ENCODE measurements at places on chromosomes 3 and 15.

GRCh38 chr3:123941121-123941520 lies 19.9 kb downstream of the CCDC14 start:
- no peak for DNase-seq

- DNase-seq: no peak
Measured at GRCh38 chr15:92663250-92663951, 7.8 kb upstream of the FAM174B start.

DNA sequence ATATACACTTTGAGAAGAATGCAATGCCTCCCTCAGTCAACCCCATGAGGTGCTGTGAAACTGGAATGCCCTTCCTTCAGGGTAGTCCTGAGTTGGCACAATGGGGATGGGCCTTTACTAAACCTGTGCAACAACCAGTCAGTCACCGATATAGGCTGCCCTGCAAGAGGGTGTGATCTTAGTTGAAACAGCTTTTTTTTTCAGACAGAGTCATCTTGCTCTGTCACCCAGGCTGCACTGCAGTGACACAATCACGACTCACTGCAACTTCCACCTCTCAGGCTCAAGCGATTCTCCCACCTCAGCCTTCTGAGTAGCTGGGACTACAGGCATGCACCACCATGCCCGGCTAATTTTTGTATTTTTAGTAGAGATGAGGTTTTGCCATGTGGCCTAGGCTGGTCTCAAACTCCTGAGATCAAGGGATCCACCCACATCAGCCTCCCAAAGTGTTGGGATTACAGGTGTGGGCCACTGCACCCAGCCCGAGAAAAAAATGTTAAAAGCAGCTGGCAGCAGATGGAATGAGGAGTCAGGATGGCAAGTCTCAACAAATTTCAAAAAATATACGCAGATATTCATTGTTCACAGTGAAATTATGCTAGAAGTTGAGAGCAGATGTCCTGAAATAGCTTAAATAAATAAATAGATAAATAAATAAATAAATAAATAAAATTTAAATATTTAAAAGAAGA lies 31.8 kb downstream of the MYO5A start:
- DNase-seq: no peak

DNA sequence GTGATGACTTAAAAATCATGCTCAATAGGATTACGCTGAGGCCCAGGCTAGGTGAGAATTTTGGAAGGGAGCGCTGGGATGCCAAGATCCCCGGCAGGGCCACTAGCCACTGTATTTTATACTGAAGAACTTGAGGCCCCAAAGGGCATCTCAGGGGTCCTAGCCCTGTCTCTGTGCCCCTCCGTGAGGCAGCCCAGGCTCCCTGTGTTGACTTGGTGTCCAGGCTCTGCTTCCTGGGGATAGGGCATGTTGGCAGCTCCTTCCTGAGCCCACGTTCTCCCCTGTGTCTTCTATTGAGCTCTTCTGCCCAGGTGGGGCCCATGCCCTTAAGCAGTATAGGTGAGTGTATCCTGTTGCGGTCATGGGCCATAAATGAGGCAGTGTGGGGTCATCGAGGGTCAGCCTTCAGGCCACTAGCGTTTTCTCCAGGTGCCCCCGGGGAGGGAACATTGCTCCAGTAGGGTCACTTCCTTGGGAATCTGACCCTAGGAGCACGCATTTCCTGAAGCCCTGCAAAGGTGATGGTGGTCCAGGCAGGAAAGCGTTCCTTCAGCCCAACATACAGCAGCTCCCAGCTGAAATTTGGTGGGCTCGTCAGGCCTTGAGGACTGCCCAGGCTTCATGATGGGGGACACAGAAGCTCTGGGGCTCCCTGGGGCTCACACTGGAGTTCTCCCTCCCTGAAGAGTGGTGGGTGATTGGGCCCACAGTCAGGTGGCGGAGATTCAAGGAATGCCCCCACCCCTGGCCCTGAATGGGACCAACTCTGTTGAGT lies 189.4 kb downstream of the UBE3A start:
- DNase-seq: no peak

DNA sequence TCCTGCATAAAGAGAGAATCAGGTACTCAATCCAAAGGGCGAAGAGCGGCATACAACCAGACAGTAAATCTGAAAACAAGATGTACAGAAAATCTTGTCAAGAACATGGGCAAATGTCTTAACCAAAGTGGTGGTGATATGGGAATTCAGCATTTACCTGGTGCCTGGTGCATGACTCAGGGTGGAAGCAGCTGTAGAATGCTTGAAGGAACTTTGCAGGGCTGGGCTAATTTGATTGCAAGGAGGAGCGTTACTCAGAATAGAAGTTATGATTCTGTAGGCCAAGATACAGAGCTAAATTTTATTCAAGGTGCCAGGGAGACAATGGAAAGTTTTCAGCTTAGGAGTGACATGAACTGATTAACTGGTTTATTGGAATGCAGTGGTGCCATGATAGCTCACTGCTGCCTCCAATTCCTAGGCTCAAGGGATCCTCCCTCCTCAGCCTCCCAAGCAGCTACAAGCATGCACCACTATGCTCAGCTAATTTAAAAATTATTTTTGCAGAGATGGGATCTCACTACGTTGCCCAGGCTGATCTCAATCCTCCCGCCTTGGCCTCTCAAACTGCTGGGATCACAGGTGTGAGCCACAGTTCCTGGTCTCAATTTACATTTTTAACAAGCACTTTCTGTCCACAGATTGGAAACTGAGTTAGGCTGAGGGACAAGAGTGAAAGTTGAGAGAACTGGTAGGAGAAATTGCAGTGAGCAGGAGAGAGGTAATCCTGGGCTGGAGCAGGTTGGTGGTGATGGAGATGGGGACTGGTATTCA lies 91.5 kb upstream of the TBC1D5 start:
- DNase-seq: no peak

- no peak for DNase-seq
Measured at GRCh38 chr3:172447611-172448579, at the start of gene GHSR. Gene GHSR (minus strand): TSS chr3:172448456. CDS start chr3:172448413, 43 bp downstream.
